Ammon's horn (tissue), 1 donor: ENCODE measurements at places on chromosomes 5 and 9.

DNA sequence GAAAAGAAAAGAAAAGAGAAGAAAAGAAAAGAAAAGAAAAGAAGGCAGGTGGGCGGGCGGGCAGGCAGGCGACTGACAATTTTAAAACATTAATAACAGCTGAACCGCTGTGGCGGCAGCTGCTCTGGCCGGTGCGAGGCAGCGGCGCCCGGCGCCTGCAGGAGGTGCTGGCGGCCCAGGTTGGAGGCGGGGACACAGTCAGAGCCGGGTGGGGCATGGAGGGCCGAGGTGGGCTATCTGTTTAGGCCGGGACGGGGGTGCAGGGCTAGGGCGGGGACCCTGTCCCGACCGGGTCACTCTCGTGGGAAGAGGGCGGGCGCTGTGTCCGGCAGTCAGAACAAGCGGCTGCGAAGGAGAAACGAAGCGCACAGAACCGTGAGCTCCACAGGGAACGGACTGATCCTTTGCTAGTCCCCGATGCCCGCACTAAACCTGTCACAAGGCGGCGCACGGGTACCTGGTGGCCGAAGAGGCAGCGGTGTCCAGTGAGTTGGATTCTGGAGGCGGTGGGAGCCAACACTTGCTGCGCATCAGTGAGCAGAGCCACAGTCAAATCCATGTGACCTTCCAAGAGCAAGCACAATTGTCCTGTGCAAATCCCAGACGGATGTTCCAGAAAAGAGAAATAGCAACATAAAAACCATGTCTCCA is 13.6 kb upstream of the ALDOB start:
- DNase-seq, result peak; percentile 66

GRCh38 chr5:146273109-146273508 is 65.5 kb upstream of the POU4F3 start:
- no peak for DNase-seq

GRCh38 chr5:39140558-39141168 is 66.5 kb upstream of the RICTOR start:
- DNase-seq, result no peak

DNA sequence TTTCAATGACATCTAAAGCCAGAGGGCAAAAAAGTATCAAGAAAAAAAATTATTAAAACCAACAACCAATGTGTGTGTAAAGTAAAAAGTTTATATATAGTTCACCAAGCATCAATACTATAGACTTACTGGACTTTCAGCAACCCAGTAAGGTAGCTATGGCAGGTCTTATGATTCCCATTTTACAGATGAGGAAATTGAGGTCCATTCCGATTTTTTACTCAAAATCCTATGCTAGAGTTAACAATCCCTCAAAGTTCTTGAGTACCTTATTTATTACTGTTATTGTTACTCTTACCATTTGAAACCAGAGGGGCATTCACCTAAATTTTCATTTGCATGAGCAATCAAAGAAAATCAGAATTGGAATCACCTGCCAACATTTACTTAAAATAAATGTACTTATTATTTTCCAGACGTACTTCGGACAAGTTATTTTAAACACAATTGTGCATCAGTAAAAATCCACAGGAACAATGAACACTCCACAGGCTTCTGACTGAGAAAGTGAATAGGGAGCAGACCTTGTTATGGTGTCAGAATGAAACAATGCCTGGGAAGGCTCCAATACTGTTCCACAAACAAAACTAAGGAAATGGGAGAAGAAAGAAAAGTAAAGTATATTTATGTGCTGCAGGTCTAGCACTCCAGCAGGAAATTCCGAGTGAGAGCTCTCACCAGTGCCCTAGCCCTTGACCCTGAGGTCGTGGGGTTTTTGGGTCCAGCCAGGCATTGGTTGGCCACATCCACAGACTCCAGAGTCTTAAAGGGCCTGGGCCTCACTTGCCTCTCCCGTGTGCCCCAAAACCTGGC is 229.9 kb downstream of the PIK3R1 start:
- no peak for DNase-seq

- DNase-seq, result no peak
These were observed 44.5 kb downstream of the SPRY4 start for GRCh38 chr5:142280066-142281007.
